HepG2 (cell line): ENCODE measurements at places on chromosomes 16 and 17.

DNA sequence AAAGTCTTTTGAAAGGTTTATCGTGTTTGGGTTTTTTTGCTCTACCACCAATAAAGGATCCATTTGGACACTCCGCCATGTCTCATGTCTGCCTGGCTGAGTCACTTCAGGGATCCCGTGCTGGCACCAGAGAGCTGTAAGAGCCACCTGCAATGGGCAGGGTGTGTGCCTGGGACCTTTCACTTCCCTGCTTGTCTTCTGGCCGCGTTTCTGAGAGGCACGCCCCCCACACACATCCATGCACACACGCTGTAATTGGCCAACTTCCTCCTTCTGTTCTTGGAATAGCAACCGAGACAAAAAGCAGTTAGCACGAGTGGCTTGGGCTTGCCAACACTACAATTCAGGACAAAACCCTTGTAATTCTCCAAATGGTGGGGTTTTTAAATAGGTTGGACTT, 9.8 kb upstream of the SOST start:
- no peak for DNase-seq

- no peak for DNase-seq
Measured at GRCh38 chr17:69144331-69145255, 2.9 kb upstream of the ABCA6 start.

- DNase-seq, result no peak
Measured at GRCh38 chr17:10107316-10108165, 90.9 kb downstream of the GAS7 start.

GRCh38 chr16:78894886-78895285, 705.7 kb downstream of the MAF start:
- no peak for DNase-seq

DNA sequence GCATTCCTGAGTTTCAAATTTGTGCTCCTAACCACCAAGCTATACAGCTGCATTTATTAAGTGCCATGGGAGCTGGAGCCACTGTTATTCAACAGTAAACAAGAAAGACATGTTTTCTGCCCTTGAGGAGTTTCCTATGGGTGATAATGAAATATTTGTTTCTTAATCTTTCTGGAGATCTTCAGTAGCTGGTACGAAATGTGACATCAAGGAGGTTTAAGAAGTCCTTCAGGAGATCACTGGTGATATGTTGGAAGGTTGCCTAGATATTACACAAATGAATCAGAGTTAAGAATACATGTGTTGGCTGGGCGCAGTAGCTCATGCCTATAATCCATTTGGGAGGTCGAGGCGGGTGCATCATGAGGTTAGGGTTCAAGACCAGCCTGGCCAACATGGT, 14.9 kb downstream of the RHOT1 start:
- DNase-seq, result no peak

GRCh38 chr16:23362460-23363317, 60.6 kb downstream of the SCNN1B start:
- no peak for DNase-seq

DNA sequence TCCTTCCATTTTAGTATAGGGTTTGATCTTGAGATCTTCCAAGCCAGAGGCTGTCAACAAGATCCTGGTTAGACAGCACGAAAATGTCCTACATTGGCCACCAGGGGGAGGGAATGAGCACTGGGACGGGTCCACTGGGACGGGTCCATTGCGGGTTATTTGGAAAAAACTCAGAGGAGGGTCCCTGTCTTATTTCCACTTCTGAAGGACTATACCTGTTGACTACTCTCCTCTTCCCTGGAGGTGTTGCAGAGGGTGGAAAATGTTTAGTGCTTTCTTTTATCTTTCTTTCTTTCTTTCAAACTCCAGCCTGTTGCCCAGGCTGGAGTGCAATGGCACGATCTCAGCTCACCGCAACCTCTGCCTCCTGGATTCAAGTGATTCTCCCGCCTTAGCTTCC, 2.5 kb downstream of the TTLL6 start:
- peak; percentile 66 for DNase-seq

DNA sequence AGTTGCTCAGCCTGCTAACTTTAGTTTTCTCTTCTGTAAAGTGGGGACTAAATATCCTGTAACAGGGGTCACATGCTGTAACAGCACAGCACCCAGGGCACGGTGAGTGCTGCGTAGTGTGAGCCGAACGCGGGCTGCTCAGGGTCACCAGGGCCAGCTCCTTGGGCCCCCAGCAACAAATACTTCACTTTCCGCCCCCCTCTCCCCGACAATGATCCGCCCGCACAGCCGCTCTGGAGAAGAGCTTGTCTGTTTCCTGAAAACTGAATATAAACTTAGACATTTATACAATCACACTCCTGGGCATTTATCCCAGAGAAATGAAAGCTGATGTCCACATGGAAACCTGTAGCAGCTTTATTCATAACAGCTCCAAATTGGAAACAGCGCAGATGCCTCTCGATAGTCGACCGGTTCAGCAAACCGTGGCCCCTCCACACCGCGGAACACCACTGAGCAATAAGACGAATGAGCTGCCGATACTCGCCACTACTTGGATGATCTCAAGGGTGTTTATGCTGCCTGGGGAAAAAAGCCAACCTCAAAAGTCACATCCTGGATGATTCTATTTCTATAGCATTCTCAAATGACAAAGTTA, 267.2 kb downstream of the PARN start:
- no peak for DNase-seq

- DNase-seq, result no peak
Measured at GRCh38 chr17:60135951-60136666, 13.7 kb upstream of the CA4 start.

GRCh38 chr17:72400488-72400827, 279.6 kb downstream of the SOX9 start:
- DNase-seq, result no peak

DNA sequence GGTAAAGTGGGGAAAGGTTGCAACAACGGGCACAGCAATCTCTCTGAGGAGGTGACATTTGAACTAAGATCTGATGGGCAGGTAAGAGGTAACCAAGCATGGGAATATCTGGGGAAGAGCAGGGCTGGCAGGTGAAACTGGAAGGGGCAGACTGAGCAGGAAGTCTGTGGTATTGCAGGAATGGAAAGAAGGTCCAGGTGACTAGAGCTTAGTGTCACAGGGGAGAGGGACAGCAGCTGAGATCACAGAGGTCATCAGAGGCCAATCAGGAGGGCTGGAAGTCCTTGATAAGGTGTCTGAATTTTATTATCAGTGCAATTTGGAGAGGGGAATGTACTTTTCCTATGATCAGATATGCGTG, 73.3 kb upstream of the DHX40 start:
- no peak for DNase-seq

- peak; percentile 62 for DNase-seq
Measured at GRCh38 chr16:74700438-74701225, at the start of gene MLKL. Gene MLKL (minus strand): TSS chr16:74700862. CDS start chr16:74695757, 5,105 bp downstream.

- no peak for DNase-seq
Measured at GRCh38 chr16:68954911-68955635, 111.7 kb downstream of the TANGO6 start.

GRCh38 chr17:40063187-40063771, 514 bp downstream of the THRA start:
- peak; percentile 41 for DNase-seq

DNA sequence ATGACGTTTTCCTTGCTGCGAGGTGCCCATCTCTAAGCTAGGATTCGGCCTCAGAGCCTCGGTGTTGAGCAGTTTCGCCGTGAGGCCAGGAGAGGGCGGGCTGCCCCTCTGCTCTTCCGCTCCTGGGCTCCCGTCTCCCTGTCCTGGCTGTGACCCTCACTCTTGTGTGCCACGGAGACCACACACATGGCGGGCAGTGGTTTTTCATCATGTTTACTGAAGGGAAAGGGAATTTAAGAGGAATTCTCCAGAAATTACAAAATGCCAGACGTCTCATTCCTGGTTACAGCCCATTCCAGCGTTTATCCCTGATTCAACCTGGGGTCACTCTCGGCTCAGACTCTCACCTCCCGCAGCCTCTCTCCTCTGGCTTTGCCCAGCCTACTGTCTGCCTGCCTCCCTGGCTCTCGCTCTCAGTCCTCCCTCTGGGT, 96.8 kb upstream of the ELAC2 start:
- peak; percentile 24 for DNase-seq

- no peak for DNase-seq
Measured at GRCh38 chr17:45906927-45907622, 12.7 kb downstream of the MAPT start.

DNA sequence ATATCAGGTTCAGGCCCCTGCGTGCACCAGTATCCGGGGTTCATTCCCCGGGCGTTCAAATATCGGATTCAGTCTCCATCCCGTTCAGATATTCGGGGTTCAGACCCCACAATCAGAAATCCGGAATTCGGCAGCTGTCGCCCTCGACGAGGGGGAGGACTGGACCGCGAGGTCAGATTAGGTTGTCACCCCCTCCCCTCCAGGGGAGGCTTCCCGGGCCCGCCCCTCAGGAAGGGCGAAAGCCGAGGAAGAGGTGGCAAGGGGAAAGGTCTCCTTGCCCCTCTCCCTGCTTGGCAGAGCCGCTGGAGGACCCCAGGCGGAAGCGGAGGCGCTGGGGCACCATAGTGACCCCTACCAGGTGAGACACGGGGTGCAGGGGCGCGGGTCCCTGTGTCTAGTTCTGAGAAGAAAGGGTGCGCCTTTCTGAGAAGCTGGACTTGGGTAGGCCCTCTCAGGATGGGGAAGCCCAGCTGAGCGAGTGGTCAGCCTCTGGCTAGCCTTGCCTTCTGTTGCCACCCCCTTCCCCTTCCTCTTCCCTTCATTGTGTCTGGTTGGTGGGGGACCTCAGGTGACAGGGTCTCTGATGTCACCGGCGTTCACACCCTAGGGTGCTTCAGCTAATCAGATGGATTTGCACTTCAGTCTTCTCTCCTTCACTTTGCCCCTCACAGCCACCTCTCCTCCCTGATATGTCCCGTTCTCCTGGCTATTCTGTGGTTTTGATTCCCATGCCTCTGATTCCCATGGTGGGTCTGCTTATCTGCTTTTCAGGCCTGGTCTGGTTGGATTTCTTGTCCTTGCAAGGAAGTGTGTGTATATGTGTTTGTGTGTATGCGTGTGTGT, 844 bp downstream of the TAOK2 start:
- no peak for DNase-seq

GRCh38 chr17:2841606-2842005, 45.4 kb downstream of the RAP1GAP2 start:
- DNase-seq, result no peak

- DNase-seq, result no peak
Measured at GRCh38 chr17:43467981-43468581, 15.7 kb upstream of the DHX8 start.

DNA sequence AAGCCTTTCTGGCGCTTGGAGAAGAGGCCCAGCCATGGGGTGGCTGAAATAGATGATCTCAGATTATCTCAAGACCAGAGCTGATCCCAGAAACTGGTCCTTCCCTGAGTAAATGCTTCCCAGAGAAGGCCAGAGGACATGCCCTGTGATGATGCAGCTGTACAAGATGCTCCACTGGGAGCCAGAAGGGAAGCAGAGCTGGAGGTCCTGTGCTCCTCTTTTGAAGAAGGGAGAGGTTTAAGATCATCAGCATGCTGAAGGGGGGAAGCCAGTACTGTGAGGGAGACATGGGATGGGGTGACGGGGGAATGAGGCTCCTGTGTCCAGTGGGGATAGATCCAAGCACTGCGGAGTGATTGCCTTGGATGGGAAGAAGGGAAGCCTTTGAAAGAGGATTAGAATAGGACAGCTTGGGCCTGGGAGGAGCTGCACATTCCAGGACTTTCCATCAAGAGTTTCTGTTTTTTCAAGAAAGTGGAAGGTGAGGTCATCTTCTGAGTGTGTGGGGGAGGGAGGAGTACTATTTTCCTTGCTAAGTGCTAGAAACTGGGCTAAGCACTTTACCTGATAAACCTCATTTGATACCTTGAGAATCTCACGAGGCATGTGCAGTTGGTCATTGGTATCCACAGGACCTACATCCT, 16.4 kb upstream of the ALOX15B start:
- no peak for DNase-seq

DNA sequence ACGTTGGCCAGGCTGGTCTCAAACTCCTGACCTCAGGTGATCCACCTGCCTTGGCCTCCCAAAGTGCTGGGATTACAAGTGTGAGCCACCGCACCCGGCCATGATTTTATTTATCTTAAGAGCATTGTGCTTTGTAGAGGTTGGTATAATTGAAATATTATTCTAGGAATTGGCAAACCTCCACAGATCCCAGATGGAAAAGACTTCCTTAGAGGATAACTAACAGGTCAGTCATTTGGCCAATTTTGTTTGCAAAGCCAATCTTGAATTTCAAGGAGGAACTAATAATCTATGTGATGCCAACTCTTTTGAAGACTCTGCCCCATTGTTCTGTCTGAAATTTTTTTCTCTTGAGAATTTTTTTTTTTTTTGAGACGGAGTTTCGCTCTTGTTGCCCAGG, 46.7 kb upstream of the SLC5A10 start:
- DNase-seq, result no peak

DNA sequence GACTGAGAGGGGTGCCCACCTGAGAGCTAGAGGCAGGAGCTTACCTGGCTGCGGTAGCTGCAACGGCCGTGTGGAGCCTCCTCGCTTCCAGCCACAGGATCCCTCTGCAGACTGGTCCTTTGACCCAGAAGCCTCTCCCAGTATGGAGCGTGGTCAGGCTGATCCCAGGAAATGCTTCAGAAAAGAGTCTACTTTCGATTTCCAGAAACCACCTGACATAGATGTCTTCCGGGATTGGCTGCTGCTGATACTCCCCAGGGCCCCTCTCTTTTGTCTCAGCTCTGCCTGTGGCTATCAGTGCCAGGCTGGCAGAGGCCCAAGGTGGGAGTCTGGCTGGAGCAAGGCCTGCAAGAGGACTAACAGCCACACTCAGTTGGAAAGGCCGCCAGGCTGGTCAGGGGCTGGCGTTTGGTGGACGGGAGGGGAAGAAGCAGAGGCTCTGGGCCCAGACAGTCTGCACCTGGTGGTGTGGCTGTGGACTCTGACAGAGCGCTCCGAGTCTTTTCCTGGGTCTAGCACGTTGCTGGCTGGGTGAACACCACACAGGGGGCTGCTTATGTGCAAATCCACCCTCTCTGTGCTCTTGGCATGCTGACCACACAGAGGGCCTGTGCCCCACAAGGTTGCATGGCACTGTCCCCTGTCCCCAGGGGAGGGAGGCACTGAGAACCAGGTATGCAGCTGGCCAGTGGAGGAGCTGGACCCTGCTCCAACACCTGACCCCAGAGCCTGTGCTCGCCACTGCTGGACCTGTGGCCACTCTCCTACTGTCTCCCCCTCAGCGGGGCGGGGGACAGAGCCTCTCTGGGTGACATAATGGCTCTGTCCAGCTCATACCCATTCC, at the start of gene LGALS3BP:
TSS of gene LGALS3BP (minus strand) at position 144 of the 844 bp plus-strand sequence. CDS start 2,732 bp downstream, outside the sequence.
- DNase-seq, result peak; percentile 97

- DNase-seq, result peak; percentile 61
Measured at GRCh38 chr17:18074566-18075272, 13.0 kb upstream of the DRG2 start.

- no peak for DNase-seq
Measured at GRCh38 chr16:5605404-5605803, 507.8 kb upstream of the EEF2KMT start.
